RWPE1 (cell line): ENCODE measurements at places on chromosomes 12 and 14.

DNA sequence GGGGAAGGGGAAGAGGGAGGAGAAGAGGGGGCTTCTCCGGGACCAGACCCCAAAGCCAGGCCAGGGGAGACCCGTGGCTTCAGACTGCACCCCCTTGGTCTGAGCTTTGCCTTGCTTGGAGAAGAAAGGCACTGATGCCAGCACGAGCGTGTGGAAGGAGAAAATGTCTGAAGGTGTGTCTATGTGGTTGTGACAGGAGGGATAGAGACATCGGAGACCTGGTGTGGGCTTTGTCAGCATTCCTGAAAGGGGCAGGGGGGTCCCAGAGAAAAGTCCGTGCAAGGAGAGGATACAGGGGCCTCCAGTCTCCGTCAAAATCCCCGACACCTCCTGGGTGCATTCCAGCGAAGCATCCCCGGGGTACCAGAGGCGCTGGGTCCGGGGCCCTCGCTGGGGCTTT lies 139.0 kb upstream of the LHX5 start:
- no peak for DNase-seq

DNA sequence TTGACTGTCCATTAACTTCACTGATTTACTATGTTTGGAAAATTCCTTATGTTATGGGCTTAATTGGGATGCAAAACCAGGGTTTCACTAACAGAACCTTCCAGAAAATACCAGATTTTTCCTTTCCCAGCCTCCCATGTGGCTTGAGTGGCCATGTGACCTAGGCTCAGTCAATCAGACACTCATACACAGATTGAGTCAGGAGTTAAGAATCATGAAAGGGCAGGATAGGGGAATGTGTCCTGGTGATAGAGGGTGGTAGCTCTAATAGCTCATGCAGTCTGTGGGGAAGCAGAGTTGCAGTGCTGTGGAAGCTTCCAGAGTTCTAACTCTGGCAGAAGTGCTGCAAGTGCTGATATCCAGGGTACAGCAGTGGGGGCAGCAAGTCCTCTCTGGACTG lies 134.1 kb upstream of the IFNG-AS1 start:
- no peak for DNase-seq

GRCh38 chr12:123532019-123532418 lies 1.5 kb downstream of the RILPL1 start:
- no peak for DNase-seq

- no peak for DNase-seq
Observed at GRCh38 chr12:49471557-49471956, 67.3 kb upstream of the KCNH3 start.

GRCh38 chr14:75456069-75456996 lies 28.5 kb downstream of the JDP2 start:
- no peak for DNase-seq

GRCh38 chr14:90384543-90384911 lies 12.3 kb upstream of the CALM1 start:
- no peak for DNase-seq

- DNase-seq = no peak
Observed at GRCh38 chr12:110717037-110717436, 25.7 kb downstream of the PPP1CC start.

- no peak for DNase-seq
Observed at GRCh38 chr12:47077206-47078085, 2.0 kb upstream of the PCED1B start.

GRCh38 chr14:81453166-81453766 lies 53.1 kb upstream of the STON2 start:
- peak; percentile 37 for DNase-seq

DNA sequence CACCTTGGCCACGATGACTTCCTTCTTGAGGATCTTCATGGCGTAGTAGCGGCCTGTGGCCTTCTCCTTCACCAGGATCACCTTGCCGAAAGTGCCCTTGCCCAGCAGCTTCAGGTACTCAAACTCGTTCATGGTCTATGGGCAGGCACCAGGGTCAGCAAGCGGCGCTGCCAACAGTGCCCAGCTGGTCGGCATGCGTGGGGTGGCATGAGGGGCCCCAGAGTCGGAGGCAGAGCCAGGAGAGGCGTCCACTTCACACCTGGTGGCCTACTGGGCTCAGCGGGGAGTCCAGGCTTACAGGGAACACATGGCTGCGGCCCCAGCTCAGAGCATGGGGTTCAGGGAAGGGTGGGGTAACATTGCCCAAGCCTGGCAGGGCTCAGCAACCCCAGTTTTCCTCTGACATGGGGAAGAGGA lies 20.5 kb downstream of the AKT1 start:
- no peak for DNase-seq

DNA sequence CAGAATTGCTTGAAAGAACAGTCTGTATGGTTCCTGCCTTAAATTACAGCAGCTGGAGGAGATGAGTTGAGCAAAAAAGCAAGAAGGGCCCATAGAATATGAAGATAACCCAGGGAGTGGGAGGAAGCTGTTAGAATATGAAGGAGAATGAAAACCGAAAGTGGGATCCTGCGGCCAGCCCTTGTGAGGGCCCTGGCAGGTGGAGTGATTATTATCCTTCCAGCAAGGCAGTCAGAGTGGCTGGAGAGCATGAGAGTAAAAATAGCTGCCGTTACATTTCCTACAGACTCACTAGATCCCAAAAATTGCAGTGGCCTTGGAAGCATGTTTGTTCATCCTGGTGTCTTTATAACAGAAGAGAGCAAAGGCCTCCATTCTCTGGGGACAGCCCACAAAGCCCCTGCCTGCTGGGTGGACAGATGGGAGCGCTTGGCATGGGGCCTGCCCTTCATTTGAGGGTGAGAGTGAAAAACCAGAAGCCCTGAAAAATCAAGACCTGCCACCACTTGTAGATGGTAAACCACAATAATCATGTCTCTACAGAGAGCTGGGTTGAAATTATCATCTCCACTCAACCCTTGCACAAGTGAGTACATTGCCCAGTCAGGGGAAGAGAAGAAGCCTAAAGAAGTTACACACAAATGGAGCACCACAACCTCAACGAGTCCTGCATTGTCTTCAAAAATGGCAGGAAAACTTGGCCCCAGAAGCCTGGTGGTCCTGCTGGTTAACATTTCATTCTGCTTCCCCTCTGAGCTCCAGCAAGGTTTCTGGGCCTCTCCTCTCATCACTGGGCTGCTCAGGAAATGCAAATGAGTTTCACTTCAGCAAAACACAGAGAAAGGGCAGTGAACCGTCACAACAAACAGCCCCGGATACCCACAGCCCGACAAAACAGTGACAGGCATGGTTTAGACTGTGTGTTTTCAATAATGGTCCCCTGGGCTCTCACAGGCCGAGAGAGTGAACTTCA lies 20.5 kb downstream of the ZDHHC22 start:
- no peak for DNase-seq

GRCh38 chr12:6443361-6443983 lies 1.3 kb upstream of the CD27 start:
- no peak for DNase-seq

- DNase-seq = no peak
Observed at GRCh38 chr12:12378616-12379015, 21.7 kb downstream of the BORCS5 start.

DNA sequence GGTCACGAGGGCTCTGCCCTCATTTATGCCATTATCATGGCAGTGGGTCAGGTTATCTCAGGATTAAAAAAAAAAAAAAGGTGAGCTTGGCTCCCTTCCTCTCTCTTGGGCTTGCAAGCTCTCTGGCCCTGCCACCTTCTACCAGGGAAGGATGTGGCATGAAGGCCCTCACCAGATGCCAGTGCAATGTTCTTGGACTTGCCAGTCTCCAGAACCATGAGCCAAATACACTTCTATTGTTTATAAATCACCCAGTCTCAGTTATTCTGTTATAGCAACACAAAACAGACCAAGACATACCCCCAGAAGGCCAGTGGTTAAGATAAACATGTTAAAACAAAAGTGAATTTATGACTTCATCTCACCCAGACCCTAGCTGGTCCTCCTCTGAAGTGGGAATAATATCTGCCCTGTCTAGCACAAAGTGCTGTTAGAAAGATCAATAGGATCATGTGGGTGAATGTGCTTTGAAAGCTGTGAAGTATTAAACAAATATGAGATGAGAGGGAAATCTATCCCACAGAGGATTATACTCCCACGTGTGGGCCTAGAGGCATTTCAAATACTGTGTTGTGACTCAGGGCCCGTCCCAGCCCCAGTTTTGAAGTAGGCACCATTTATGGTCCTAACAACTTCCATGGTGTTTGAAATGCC lies 88.6 kb downstream of the NINJ2 start:
- DNase-seq = peak; percentile 30

GRCh38 chr12:29762637-29763300 lies 21.0 kb downstream of the TMTC1 start:
- DNase-seq = no peak

DNA sequence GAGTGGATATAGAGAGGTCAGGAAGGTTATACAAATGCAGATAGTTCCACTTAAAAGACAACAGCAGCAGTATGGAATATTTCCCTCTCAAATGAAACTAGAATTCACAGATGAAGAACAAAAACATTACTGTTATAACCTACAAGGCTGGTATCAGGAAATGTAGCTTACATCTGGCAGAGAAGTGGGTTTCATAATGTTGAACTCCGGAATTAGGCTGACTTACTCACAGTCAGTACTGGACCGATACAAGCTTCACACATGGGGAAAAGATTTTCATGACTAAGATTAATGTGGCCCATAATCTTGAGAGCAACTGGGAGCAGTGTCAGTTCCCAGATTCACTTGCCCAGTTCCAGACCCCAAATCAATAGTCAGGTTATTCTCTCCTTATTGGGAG lies 353.9 kb downstream of the DUSP6 start:
- no peak for DNase-seq

DNA sequence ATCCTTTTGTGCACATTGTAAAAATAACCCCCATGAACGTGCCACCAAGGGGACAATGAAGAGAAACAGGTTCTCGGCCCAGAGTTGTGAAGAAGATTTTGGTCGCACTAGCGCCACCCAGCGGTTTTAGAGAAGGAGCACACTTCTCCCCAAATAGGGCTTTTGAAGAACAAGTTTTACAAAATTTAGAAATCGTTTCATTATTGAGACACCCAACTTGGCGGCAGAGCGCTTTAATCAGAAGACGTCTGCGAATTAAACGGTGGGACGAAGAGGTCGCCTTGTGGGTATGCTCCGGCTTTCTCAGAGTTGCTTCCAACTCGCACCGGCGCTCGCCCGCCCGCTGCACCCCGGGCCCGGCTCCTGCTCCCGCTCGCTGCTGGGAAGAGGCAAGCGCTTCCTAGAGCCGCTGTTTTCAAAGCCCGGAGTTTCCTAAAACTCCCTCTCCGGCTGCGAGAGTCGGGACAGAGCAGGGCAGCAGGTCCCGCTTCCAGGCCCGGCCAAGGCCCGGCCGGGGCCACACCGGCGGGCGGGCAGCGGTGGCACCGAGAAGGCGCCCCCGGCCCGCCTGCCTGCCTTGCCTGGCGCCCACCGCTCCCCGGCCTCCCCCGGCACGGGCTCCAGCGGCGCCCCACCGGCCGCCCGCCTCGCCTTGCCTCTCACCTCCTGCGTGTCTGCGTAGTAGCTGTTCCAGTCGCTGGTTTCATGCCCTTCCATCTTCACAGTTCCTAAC lies 645 bp downstream of the FOXA1 start:
- peak; percentile 61 for DNase-seq

DNA sequence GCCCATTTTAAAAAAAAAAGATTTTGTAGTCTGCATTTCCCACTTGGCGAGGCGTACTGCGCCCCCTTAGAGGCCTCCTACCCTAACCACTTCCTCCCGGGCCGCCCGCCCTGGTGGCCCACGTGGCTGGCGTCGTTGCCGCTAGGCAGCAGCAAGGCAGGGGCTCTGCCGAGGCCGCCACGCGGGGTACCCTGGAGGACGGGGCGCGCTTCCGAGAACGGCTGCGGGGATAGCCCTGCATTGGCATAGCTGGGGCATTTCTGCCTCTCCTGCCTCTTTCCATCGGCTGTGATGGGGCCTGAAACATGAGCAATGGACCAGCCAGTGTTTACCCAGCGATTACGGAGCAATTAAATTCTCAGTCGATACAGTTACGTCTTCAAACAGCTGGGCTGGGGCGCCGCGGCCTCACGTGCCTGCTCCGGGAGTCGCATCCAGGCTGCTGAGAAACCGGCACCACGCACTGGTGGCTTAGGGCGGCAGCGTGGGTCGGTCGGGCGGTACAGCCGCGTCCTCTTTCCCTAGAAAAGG lies 38.0 kb downstream of the IQSEC3 start:
- DNase-seq = no peak

- peak; percentile 91 for DNase-seq
Observed at GRCh38 chr12:48489012-48489411, 6.7 kb downstream of the C12orf54 start.

- no peak for DNase-seq
Observed at GRCh38 chr14:26276757-26277156, 321.1 kb downstream of the NOVA1 start.

GRCh38 chr12:12919666-12920435 lies 28.5 kb downstream of the GPRC5A start:
- DNase-seq = no peak

DNA sequence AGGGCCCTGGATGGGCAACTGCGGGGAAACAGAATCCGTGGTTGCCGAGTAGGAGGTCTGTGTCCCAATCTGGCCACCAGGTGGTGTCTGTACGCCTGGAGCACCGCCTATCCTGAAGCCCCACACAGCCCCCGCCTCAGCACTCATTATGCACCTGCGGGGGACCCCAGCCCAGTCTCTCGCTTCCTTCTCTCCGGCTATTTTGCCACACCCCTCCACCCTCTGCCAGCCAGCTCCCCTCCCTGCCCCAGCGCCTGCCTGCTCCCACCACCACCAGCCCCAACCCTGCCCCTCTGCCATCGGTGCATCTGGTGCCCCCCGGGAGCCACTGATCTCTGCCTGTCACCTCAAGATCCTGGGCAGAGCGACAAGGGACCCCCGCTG lies 2.2 kb upstream of the NXPH4 start:
- DNase-seq = peak; percentile 67

GRCh38 chr14:86521843-86522242 lies 991.9 kb downstream of the FLRT2 start:
- no peak for DNase-seq
